ENCODE measurements at places on chromosomes 11 and 22.

GRCh38 chr11:2951231-2952110 lies 22.3 kb upstream of the PHLDA2 start:
- no peak for DNase-seq

DNA sequence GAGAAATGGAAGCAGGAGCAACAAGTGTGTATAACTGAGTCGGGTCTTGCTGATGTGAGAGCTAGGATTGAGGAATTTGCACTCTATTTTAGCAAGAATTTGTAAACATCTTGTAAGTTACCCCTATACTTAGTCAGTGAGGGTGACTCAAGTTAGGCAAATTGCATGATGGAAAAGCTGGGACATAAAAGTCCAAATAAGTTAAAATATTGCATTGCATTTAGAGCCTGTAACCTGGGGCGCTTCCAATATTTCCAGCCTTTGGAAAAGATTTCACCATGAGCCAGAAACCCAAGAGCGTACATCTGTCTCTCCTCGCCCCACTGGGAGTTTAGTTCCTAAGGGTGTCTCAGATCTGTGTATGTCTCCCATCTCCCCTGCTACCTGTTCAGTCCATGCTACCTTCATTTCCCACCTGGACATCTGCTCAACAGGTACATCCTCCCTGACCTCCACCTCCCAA lies 37.0 kb upstream of the ACCSL start:
- DNase-seq, result peak; percentile 26

DNA sequence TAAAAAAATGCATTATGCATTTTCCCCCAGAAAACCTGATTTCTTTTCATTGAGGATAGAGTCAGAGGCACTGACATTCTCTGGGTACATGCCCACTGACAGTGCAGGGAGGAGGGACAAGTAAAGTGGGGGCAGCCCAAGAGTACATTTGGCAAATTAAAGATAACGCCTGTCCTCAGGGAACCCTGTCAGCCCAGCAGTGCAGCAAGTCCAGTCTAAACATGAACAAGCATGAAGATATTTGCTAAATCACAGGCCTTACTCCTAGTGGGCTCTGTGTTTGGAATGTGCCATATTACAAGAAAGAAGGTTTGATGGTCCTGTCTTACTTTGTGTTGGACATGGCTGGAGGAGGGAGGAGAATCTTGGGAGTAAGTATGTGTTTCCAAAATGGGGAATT lies 37.9 kb downstream of the AMOTL1 start:
- no peak for DNase-seq

DNA sequence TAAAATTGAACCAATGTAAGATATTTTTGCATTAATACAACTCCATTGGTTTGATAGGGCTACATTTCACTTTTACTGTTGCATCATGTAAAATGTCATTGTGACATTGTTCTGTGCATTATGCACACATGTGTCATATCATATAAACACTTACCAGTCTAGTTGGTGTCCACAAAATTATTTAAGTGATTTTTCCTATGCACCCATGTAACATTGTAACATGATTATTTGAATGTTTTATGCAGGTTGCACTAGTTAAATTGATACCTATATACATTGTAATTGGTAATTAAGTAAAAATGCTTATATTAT lies 9.6 kb upstream of the BIRC3 start:
- DNase-seq, result no peak

GRCh38 chr11:118530180-118530682 lies 761 bp upstream of the TMEM25 start:
- DNase-seq, result no peak

GRCh38 chr22:19986410-19987341 lies 29.9 kb downstream of the ARVCF start:
- DNase-seq, result no peak

GRCh38 chr11:111452146-111452545 lies 60.0 kb downstream of the BTG4 start:
- DNase-seq, result peak; percentile 60

- DNase-seq, result no peak
Measured at GRCh38 chr11:45534132-45534531, 131.3 kb downstream of the CHST1 start.

- DNase-seq, result no peak
Measured at GRCh38 chr11:29163231-29163630, 853.6 kb downstream of the KCNA4 start.

DNA sequence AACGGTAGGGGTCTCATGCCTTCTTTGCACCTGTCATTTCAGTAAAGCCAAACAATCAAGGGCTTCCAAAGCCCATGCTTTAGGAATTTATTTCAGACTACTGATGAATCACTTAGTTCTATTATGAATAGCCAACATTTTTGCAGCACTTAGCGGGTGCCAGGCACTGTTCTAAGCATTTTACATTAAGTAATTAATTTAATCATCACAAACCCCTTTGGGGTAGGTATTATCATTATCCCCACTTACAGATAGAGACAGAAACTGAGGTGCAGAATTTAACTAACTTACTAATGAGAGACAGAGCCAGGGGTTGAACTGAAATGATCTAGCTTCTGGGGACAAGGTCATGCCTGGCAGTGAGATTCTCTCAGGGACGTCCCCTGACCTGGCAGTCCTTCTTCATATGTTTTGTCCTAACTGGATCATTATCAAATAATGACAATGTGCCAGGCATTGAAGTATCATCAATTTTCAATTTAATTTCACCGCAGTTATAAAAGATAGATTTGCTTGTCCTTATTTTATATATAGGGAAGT lies 31.7 kb upstream of the NAV2 start:
- no peak for DNase-seq

DNA sequence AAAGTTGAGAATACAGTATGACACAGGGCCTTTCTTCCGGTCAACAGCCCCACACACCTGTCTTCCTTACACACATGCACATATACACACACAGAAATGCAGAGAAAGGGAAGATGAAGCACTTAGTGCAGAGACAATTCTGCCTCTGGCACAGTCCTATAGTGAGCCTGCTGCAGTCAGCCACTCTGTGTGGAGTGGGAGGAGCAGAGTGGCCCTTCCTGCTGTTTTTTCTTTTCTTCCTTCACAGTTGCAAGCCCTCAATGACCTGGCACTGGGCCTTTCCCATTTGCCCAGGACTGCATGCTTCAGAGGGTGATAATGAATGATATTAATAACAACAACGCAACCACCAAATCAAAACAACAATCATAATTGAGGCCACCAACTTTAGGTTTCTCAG lies 527.0 kb upstream of the B3GAT1 start:
- no peak for DNase-seq

GRCh38 chr11:74605403-74605802 lies 13.0 kb downstream of the POLD3 start:
- DNase-seq, result no peak

DNA sequence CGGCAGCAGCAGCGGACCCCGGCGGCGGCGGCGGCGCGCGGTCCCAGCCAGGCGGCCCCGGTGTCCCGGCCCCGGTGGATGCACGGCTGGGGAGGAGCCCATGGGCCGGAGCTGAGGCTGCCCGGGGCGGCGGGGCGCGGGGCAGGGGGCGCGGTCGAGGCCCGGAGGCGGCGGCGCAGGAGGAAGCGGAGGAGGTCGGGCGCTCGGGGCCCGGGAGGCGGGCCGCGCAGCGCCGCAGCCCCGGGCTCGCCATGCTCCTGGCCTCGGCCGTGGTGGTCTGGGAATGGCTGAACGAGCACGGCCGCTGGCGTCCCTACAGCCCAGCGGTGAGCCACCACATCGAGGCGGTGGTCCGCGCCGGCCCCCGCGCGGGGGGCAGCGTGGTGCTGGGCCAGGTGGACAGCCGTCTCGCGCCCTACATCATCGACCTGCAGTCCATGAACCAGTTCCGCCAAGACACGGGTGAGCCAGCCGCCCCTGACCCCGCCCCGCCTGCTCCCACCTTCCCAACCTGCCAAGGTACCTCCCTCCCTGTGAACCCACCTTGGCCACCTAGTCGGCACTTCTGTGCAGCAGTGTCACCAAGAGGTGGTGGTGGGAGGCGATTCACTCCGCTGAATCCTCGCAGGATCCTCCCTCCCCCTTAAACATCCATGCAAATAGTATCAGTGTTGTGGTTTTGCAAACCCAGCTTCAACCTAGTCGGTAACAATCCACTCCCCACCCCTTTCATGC lies 580 bp downstream of the DTX4 start:
- DNase-seq, result no peak

DNA sequence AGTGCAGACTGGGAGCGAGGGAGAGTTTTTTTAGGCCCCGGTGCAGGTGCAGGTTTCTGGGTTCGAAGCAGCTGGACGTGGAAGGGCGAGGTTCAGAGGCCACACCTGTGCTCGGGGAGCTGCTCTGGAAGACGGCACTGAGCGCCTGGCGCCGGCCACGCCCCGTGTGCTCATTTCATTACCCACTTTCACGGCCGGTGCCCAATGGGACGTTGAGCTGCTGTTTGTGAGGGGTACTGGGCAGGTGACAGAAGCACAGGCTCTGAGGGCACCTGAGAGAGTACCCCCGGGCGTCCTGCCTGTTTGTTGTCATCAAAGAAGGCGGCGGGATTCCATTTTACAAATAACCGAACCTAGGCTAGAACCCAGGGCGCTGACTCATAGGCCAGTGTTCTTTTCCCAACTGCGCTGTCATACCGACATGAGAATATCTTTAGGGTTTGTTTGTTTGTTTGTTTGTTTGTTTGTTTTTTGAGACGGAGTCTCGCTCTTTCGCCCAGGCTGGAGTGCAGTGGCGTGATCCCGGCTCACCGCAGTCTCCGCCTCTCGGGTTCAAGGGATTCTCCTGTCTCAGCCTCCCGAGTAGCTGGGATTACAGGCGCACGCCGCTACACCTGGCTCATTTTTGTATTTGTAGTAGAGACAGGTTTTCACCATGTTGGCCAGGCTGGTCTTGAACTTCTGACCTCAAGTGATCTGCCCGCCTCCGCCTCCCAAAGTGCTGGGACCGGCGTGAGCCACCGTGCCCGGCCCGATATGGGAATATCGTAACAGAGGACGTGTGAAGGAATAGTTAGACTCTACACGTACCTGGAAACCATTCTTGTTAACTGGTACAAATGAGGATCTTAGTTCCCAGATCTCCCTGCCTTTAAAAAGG lies 16.6 kb upstream of the SPTBN2 start:
- no peak for DNase-seq

DNA sequence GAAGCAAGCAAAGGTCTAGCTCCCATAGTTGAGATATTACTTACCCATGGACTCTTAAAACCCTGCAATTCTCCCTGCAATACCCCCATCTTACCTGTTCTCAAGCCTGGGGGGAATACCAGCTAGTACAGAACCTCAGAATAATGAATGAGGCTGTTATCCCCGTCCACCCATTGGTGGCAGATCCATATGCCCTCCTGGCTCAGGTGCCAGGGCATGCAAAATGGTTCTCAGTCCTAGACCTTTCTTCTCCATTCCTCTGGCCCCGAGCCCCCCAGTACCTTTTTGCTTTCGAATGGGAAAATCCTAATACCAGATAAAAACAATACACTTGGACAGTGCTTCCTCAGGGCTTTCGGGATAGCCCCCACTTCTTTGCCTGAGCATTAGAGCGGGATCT lies 86.4 kb downstream of the PIWIL4 start:
- DNase-seq, result no peak

DNA sequence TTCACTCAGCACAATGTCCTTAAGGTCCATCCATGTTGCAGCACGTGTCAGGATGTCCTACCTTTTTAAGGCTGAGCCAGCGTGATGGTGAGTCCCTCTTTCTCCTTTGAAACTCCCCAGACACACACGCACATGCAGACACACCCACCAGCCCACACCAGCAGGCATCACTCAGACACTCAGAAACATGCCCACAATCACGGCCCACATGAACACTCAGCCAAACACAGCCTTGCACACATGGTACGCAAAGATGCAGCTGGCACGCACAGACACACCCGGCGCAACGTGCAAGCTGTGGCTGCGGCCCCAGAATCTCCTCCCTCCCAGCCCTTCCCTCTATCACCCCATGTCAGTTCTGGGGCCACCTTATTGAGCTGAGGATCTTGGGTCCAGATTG lies 8.0 kb downstream of the FADS3 start:
- no peak for DNase-seq

DNA sequence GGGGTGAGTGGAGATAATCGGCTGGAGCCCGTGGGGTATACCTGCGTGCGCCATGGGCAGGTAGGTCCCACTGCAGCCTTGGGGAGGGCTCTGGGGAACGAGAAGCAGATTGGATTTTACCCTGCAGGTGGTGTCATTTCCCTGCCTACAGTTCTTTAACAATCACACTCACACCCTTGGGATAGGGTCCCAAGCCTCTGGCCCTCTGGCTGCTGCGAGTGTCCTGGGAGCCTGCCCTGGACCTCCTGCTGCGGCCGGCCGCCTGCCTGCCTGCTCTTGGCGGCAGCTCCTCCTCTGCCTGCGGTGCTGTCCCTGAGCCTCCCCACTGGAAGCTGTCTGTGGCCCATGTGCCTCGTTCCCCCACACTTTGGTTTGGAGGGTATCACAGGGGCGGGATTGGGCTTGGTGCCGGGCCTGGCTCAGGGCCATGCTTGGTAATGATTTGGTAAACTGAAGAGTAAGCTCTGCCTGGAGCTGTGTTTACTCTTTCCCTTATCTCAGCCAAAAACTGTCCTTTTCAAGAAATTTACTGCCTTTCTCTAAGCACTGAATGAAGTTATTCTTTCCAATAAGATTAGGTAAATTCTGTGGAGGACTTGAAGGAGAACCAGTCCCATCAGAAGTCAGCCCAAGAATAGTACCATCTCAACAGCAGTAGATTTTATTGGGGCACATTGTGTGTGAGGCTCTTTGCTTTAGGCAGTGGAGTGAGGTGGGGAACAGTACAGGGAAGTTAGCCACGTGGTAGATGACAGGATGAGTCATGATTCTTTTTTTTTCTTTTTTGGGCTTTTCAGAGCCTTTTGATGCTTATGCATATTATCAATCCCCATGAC lies 53.7 kb downstream of the TBC1D22A start:
- no peak for DNase-seq

DNA sequence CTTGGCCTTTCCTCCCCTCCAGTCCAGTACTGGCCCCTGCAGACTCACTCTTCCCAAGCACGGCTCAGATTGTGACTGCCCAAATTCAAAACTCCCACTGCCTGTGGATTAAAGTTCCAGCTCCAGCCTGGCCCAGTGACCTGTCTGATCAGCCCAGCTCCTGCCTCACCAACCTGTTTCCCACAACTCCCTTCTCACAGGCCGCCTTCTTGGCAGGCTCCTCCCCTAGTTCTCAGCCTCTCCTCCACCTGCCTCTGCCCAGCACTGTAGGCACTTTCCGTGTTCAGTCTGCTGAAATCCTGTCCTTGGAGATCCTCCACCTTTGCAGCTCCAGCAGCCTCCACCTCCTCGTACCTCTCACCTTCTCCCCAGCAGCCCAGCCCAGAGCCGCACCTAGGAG lies 68.6 kb downstream of the MICAL2 start:
- no peak for DNase-seq

DNA sequence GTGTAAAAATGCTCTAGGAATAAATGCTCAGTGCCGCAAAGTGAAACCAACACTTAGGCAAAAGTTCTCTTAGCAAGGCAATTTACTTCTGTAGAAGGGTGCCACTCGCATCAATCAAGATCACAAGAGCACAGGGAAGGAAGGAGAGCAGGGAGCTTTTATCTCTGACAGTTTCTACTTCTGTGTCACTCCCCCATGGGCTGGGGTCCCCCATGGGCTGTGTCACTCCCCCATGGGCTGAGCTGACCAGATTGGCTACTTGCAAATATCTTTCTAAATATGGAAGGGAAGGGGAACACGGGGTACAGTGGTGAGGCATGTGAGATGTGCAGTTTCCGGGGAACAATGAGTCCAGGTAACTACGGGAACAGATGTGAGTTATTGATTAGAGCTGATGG lies 397 bp downstream of the OR52N2 start:
- DNase-seq, result no peak

- DNase-seq, result no peak
Measured at GRCh38 chr11:124167826-124168231, 15.3 kb upstream of the OR10D3 start.
